ENCODE measurements at places on chromosomes 3 and 15.

DNA sequence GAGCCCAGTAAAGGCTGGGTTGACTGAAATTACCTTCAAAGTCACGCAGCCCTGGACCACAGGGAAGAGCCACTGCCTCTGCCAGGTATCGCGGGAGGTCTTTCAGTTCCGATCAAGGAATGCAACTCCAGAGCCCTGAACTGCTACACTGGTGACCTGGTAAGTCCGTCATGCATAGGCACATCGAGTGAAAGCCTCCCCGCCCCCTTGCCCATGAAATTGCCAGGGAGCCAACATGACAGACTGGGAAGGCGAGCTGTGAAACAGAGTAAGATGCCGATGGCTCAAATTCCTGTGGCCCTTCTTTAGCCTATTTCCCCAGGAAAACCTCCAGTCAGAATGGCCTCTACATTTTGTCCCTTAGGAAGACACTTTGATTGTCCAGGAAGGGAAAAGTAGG is 2.3 kb upstream of the GP5 start:
- DNase-seq: no peak

- no peak for DNase-seq
Measured at GRCh38 chr15:92621972-92622533, 33.5 kb downstream of the FAM174B start.

- no peak for DNase-seq
Measured at GRCh38 chr3:89315750-89316470, 208.5 kb downstream of the EPHA3 start.

DNA sequence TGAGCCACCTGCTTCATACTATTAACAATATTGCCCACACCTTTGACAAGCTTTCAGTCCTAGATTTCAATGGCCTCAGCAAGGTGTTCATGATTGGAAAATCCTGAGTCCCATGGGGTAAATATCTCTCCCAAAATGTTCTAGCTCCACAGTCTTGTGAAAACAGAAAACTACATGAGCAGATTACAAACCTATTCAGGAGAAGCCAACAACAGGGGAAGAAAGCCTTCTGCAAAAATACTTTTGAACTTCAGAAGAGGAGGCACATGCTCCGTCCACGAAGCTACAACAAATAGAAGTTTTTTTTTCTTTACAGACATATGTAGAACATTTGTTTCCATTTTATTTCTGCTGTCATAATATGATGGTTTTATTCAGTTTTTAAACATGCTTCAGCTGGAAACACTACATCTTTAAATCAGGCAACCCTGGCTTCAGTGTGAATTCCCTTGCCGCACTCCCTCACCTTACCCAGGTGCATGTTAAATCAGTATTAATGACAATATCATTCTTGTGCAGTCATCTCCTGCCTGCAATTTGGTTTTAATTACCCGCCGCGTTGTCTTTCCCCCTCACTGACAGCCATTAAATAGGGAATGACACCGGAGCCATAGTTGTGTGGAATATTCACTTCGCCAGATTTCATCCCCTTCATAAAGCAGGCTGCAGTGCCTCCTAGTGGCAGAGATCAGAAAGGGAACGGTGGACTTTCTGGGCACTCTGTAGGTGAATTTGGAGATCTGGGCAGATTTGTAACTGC is 725.5 kb upstream of the ARRDC4 start:
- DNase-seq: peak; percentile 0

GRCh38 chr3:124385996-124386395 is 344.3 kb upstream of the UMPS start:
- no peak for DNase-seq

DNA sequence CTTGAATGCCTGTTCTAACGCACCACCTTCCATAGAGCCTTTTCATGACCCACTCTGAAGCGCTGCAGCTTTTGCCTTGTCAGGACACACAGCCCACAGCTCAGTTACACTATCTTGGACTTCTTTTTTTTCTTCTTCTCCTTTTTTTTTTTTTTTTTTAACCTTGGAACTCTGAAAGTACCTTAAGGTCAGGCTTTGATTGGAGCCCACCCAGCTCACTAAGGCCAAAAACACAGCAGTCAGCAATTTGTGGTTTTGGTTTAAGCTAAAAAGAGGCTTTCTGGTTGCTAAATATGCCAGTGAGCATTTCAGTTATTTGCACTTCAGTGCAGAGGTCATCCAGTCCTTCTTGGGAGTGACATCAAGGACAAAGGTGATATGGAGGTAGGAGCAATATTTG is 1.7 kb downstream of the SLC25A20 start:
- no peak for DNase-seq

DNA sequence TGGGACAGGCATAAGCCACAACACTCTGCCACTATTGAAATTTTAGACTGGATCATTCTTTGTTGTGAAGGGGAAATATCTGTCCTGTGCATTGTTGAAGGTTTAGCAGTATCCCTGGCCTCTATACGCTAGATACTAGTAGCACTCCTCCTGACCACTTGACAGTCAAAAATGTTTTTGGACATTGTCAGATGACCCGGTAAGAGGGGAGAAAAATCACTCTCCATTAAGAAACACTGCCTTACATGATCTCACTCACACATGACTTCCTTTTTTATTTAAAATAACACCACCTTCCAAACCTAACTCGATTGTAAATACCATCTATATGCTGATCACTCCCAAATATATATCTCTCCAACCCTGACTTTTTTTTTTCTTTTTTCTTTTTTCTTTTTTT is 15.3 kb upstream of the HLTF start:
- DNase-seq: no peak
